ENCODE measurements at places on chromosomes 5 and 9.

- no peak for DNase-seq
Measured at GRCh38 chr5:78505860-78506259, 142.7 kb downstream of the LHFPL2 start.

DNA sequence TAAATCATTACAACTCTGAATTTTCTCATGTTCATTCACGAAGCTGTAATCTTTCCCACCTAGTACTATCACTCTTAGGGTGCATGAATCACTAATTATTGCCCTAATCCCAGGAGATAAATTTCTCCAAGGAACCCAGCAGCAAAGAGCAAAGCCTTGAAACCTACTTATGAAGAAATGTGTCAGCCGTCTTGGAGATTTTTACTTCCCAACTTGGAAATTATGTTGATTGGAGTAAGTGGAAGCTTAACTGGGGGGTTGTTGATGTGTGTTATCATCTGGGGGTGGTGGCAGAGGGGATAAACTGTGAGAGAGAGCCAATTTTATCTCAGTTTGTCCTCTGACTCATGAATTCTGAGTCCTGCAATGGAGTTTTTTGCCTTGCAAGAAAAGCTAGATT lies 440.5 kb upstream of the WWC1 start:
- no peak for DNase-seq

DNA sequence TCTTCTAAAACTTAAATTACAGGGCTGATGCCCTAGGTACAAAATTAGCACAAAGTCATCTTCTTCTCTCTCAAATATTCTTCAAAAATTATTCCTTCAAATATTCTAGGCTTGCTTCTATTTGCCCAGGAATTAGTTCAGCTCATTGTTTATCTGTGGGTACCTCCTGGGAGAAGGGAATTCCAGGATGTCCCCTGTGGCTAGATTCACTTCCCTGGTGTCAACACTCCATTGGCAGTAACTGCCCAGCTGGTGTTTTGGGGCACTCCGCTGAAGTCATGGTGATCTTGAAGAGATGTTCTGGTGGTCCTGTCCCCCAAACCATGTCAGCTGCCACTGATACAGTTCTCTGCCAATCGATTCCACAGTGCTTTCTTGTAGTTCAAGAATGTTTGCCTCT lies 26.2 kb upstream of the TGFBR1 start:
- no peak for DNase-seq

- DNase-seq, result no peak
Measured at GRCh38 chr9:135647884-135648283, 8.5 kb upstream of the GLT6D1 start.

DNA sequence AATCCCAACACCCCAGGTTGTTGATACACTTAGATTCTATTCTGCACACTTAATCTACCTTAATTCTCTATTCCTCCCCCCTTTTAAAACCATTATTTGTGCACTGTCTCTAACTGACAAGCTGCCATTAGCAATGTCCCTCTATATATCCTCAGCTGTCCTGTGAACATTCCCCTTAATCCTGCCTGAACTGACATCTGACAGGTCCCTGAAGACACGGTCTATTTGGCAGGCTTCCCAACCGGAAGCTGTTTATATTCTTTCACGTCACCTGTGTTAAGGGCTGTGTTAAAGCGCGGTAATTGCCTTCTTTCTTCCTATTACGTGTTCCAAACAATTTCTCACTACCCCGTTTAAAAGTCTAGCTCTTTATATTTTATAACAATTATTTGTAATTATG lies 277.3 kb downstream of the CDH9 start:
- DNase-seq, result no peak
